ENCODE measurements at places on chromosomes 2 and 18.

DNA sequence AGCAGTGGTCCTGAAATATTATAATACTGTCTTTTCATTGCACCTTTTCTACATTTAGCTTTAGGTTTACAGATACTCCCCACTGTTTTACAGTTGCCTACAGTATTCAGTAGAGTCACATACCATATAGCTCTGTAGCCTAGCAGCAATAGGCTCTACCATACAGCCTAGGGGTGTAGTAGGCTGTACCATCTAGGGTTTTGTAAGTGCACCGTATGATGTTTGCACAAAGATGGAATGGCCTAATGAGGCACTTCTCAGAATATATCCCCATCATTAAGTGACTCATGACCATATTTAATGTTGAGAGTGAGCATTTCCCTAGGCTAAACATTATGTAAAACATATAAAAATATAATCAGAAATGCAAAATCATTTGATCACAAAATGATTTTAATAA is 511.3 kb upstream of the RAB12 start:
- no peak for DNase-seq

DNA sequence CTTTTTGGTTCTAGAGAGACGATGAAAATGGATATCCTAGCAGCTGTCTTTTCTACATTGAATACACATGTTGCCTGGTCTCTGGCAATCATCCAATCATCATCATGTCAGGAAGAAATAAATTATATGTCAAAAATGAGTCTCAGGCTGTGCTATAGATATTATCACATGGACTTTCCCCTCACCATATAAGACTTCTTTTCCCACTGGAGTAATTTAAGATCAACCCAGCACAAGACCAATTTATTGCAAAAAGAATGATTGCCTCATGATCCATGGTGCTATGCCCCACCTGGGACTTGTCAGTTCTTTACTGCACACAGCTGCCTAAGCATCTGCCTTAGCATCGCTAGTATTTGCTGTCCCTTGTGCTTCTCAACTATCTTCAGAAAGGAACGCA is 783.7 kb upstream of the TMEFF2 start:
- DNase-seq, result no peak

GRCh38 chr18:36126668-36127067 is 2.5 kb downstream of the SLC39A6 start:
- no peak for DNase-seq

GRCh38 chr2:241873803-241874110 is 4.2 kb downstream of the RTP5 start:
- no peak for DNase-seq

GRCh38 chr2:157155992-157156391 is 101.5 kb upstream of the GALNT5 start:
- no peak for DNase-seq

- no peak for DNase-seq
Measured at GRCh38 chr2:233674314-233674713, 2.6 kb downstream of the UGT1A9 start.

DNA sequence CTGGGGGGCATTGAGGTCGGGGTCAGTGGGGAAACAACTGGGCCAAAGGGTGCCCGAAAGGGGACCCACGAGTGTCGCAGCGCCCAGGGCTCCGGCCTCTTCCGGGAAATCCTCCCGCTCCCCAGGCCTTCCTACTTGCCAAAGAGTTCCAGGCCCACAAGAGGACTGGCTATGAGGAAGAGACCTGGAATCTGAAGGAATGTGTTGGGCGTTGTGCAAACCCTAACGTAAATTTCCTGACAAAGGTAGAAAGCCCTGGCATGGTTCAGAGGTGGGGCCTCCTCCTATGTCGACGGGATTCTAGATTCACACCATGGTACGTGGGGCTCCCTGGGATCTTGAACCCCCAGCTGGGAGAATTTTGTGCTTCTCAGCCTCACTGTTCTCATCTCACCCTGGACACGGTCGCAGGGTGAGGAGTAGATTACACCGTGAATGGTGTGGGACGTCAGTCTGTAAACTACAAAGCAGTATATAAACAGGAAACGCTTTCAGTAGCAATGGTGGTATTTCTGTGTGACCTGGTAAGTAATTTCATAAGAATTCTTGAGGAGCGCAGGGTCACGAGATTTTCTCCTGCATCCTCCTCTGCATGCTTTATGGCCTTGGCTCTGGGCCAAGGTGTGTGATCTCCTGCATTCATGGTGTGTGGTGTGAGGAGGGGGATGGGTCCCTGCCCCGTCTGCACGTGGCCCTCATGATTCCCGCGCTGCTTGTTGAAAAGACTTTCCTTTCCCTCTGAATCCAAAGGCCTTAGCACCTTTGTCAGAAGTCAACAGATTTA is 868 bp downstream of the HSBP1L1 start:
- DNase-seq, result peak; percentile 90
